ENCODE measurements at places on chromosomes 7 and 10.
A peak's percentile ranks its signal among the peaks of the same experiment; 100 is the strongest.

DNA sequence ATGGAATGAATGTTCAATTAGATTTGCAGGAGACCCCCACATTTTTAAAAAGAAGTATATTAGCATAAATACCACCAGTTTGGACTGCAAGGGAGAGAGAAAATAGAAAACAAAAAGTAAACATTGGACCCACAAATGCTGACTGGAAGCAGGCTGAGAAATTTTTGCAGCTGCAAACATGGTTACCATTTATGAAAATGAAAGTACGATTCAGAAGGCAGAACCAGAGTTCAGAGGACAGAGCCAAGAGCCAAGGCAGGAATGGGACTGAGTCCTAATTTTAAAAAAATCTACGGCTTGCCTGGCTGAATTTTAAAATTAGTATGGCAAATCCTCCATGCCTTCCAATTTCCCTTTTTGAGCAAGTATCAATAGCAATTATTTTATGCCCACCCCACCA, 74.6 kb upstream of the NPS start:
- no peak for DNase-seq

DNA sequence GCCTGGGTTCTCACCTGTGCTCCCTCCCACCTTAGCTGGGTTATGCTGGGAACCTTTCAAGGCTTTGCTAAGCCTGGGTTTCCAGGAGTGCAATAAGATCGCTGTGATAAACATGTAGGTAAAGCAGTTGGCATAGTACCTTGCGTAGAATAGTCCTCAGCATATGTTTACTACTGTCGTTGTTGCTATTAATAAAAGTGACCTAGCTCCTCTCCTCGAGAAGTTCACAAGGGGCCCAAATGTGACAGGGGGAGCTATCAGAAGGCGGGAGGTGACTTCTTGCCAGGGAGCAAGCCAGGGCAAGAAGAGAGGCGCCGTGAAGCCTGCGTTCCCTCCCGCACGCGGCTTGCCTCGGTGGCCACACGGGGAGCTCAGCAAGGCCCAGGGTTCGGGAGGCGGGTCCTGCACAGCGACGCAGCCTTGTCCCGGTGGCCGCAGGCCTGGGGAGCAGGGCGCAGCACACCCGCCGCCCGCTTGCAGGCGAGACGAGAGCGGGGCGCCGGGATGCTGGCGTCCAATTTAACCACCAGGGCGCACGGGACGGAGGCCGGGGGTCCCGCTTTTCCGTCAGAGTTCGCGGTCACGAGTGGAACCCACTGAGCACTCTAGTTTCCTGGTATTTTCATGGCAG, 106.2 kb downstream of the SNX10 start:
- peak; percentile 5 for DNase-seq

GRCh38 chr7:128419257-128419656, 9.5 kb upstream of the IMPDH1 start:
- DNase-seq, result no peak

DNA sequence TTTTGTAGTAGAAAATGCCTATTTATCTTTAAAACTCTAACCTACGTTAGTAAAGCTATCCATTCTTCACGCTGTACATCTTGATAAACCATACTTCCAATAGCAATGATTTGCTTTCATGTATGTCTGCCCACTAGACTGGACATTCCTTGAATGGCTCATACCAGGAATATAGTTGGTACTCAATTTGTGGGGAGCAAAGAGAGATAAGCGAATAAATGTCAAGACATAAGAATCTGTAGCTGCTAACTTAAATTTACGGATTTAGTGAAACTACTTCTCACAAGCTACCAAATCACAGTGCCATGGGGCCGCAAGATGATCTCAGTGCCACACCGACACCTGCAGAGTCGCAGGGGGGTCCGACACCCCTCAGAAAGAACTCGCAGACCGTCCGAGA, 763 bp upstream of the RALA start:
- no peak for DNase-seq

- no peak for DNase-seq
Observed at GRCh38 chr7:29878081-29878688, 71.9 kb downstream of the WIPF3 start.

DNA sequence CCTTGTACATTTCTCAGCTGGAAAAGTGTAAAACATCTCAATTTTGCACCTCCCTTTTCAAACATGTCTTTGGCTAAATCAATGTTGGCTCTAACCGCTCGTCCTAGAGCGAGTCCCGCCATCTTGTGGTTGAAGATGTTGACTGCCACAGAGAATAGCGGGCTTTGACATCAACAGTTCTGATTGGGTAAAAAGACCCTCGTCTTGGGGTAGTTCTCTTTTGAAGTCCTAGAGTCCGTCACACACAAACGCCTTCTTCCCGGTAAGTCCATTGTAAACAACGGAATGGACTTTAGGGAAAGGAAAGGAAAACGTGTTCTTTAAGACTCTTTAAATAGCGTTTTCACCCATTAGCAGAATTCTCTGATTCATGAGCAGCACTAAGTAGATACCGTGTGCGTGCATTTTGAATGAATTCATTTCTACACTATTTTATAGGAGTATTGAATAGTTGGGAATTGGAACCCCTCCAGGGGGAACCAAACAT, 452 bp upstream of the RPP30 start:
- DNase-seq, result peak; percentile 78

- no peak for DNase-seq
Observed at GRCh38 chr7:79506481-79506880, 53.0 kb upstream of the MAGI2 start.

All from activated CD4-positive, alpha-beta T cell treated with anti-CD3 and anti-CD28 coated beads, Interleukin-10, Interleukin-2, amounts not matched to agents 100 ng/mL and 50 ng/mL, durations not matched to agents 16 hours and 8 hours (primary cell).